Glutamatergic neuron (in vitro differentiated cells): ENCODE measurements at places on chromosomes 2 and 18. TPM values are rescaled to one million over a fixed set of nuclear protein-coding genes. Genes with fewer than 3 reads are reported as not detected.

The PDE11A gene
- 0.27 TPM for total RNA-seq

GRCh38 chr2:30968660-30969397 is 161.6 kb upstream of the CAPN13 start:
- DNase-seq = no peak

The TRIM54 gene
- 2.0 TPM for total RNA-seq

DNA sequence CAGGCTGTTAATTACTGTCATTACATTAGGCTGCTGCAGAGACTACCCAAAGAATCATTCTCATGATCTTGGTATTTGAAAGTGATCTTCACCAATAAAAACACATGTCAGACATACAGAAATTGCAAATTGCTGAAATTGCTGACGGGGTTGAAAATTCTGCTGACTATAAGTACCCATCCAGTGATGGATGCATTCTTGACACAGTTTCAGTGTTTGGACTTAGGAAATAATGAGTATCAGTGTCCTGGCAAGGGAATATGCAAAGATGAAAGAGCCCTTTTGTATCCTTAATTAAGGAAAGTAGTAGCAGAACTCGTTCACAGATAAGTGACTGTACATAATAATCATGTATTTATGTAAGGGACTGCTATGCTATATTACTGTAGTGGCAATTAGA is 221.1 kb upstream of the ATP5MC3 start:
- DNase-seq = no peak
